Ascending aorta (tissue), 2 donors: ENCODE measurements at places on chromosomes 3 and 15.

- H3K4me1 ChIP-seq: no peaks in the 10 kb centered on the region
- H3K36me3 ChIP-seq: no peaks in the 10 kb centered on the region
- no peaks in the 10 kb centered on the region for H3K27me3 ChIP-seq
- H3K27ac ChIP-seq: no peak overlapping the region
- no peak for DNase-seq
Measured at GRCh38 chr3:89358281-89358680, 250.9 kb downstream of the EPHA3 start.

GRCh38 chr3:177196008-177196455 is 1.2 kb downstream of the TBL1XR1 start:
- peak overlapping the region; percentile 98 for H3K27ac ChIP-seq
- no peak for DNase-seq

GRCh38 chr15:75235760-75236729 is 22.1 kb upstream of the GOLGA6C start:
- H3K27ac ChIP-seq: no peak overlapping the region
- no peaks in the 10 kb centered on the region for H3K4me1 ChIP-seq
- H3K4me3 ChIP-seq: no peak overlapping the region
- no peaks in the 10 kb centered on the region for H3K36me3 ChIP-seq
- H3K27me3 ChIP-seq: no peaks in the 10 kb centered on the region

GRCh38 chr15:80240276-80240675 is 11.7 kb downstream of the CTXND1 start:
- DNase-seq: no peak
- no peaks in the 10 kb centered on the region for H3K36me3 ChIP-seq
- no peaks in the 10 kb centered on the region for H3K4me1 ChIP-seq
- no peaks in the 10 kb centered on the region for H3K27me3 ChIP-seq
- no peak overlapping the region for H3K4me3 ChIP-seq
- H3K27ac ChIP-seq: no peak overlapping the region

GRCh38 chr3:160369784-160370183 is 29.2 kb downstream of the IFT80 start:
- H3K4me1 ChIP-seq: no peaks in the 10 kb centered on the region
- no peak for DNase-seq
- no peak overlapping the region for H3K4me3 ChIP-seq
- no peaks in the 10 kb centered on the region for H3K36me3 ChIP-seq

GRCh38 chr3:8869613-8870012 is 93.7 kb downstream of the RAD18 start:
- no peak overlapping the region for H3K27ac ChIP-seq
- H3K4me1 ChIP-seq: no peaks in the 10 kb centered on the region
- H3K27me3 ChIP-seq: no peaks in the 10 kb centered on the region
- no peak overlapping the region for H3K4me3 ChIP-seq

GRCh38 chr15:33344530-33344929 is 33.8 kb downstream of the RYR3 start:
- no peak overlapping the region for H3K27ac ChIP-seq
- H3K4me1 ChIP-seq: no peaks in the 10 kb centered on the region
- no peak overlapping the region for H3K4me3 ChIP-seq

DNA sequence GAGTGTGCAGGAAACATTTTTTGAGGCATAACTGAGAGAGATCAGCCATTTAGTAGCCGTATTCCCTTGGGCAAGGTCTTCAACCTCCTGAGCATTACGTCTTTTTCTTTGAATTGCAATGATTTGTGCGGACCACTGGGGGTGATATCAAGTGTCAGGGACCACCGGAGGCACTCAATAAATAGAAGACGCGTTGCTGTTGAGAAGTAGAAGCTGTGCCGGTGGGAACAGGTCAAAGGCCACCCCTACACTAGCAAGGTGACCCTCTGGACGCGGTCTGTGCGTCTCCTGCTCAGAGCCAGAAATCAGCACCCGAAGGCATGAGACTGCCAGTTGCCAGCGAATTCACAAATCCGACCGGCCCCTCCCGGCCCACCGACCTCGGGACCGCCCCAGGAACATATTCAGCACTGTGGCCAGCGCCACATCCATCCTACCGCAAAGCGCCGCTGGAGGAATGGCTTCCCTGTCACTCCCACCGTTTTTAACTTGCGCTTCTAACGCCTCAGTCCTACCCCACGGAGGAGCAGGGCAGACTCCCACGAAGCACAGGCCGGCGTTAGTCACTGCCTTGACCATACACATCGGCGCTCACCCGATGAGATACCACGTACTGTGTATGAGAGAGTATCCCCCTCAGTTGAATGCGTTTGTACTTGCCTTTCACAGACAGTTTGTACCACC is 1.4 kb upstream of the GHSR start:
- H3K4me3 ChIP-seq: no peak overlapping the region
- no peaks in the 10 kb centered on the region for H3K4me1 ChIP-seq
- H3K27me3 ChIP-seq: peaks cover 20% of the 10 kb centered on the region
- no peak overlapping the region for H3K27ac ChIP-seq
- no peak for DNase-seq

GRCh38 chr15:25786040-25786439 is 77.1 kb downstream of the ATP10A start:
- H3K4me3 ChIP-seq: no peak overlapping the region
- peak overlapping the region; percentile 72 for H3K27ac ChIP-seq
- no peak for DNase-seq
- H3K27me3 ChIP-seq: no peaks in the 10 kb centered on the region
- peaks cover 37% of the 10 kb centered on the region for H3K4me1 ChIP-seq
